ENCODE measurements at places on chromosomes 7 and 10. TPM values are rescaled to one million over a fixed set of nuclear protein-coding genes. Genes with fewer than 3 reads are reported as not detected.

The ALOX5 gene
- 8.4 TPM for total RNA-seq

The PAX4 gene
- not detected for total RNA-seq

The ARMC3 gene
- not detected for total RNA-seq

The MRLN gene
- total RNA-seq, result not detected

The GPNMB gene
- total RNA-seq, result not detected

DNA sequence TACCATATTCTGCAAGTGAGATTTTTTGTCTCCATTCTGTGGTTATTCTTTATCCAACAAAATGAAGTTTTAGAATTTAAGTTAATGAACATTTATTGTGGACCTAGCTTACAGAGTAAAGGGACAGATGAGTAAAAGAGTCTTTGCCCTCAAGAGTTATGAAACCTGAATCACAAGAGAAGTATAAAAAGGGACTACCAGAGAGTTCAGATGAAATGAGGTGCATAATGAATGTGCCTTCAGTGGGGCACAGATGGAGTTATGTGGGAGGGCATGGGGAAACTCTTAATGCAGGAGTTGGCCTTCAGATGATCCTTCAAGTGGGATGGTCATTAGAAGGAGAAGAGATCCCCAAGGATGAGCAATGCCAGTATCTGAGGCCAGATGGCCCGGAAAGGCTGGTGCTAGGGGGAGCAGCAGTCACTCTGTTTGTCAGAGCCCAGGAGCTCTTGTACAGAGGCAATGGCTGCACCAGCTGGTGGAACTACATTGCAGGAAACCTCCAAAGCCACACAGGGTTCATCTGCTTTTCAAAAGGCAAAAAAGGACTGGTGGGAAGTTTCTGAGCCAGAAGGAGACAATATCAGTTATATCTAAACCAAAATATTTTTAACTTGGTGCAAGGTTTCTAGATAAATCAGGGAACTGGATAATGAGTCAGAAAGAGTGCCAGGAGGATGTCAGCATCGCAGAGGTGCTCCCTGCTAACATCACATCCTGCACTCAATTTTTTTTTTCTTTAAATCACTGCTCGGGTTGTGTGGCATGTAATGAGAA is 162.0 kb downstream of the KLF6 start:
- DNase-seq, result no peak

DNA sequence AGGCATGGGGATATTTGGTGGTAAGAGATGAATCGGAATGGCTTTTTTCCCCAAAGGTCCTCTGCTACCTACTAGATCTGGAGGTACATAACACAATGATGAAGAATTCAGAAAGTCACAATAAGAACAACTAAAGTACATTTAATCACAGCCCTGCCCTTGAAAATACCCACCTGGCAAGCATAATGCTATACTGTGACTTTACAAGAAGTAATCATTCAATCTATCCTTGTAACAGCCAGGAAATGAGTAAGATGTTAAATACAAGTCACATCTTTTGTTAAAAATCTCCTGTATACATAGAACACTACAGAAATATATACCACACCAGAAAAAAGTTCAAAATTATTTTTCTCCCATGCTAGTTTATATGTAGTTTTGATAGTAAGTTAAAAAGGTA is 108.3 kb upstream of the ABCB5 start:
- no peak for DNase-seq

GRCh38 chr10:125160856-125161706 is 718 bp upstream of the CTBP2 start:
- DNase-seq, result peak; percentile 80

DNA sequence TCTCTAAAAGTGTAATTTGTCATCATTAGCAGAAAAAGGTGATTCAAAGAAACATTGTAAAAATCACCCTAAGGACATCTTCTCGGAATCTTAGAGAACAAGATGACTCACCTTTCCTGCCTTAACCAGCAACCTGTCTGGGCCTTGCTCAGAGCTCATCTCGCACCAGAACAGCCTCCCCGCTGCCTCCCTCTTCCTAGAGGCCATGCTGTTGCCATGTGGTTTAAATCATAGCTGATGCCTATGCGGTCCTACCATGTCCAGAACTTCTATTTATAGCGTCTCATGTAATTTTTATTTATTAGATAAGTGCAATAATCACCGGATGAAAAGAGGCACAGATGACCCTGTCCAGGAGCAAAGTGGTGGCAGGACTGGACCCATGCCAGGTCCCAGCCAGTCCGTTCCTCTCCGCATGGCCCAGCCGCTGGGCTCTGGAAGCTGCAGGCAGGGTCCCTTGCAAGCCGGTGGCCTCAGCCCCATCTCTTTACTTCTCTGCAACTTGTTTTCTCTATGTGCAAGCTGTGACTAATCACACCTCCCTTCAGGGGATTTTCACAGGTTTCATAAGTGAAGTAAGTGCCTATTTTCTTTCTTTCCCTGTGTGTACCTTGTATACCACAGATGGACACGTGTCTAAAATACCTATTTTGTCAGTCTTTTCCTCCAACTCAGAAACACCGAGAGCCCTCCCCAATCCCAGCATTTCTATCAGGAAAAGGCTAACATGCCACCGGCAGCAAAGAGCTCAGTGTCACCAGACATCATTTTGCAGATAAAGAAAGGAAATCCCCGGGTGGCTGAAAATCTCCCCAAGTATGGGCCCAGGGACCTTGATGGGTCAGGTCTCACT is 27.1 kb downstream of the KLF6 start:
- no peak for DNase-seq

DNA sequence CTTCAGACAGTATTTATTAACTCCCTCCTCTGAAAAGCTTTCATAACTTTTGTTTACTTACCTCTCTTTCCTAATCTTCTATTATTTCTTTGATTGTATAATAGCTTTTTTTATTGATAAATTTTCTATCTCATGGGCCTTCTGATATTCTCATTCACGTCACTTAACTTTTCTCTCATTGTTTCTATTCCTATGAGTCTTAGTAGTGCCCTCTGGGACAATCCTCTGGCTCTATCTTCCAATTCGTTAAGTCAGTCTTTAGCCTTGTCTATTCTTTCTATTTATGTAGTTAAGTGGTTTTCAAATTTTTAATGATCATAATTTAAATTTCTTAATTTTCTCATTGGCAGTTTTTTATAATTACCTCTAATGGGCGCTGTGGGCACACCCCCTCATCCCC is 6.4 kb upstream of the ELMO1 start:
- no peak for DNase-seq

DNA sequence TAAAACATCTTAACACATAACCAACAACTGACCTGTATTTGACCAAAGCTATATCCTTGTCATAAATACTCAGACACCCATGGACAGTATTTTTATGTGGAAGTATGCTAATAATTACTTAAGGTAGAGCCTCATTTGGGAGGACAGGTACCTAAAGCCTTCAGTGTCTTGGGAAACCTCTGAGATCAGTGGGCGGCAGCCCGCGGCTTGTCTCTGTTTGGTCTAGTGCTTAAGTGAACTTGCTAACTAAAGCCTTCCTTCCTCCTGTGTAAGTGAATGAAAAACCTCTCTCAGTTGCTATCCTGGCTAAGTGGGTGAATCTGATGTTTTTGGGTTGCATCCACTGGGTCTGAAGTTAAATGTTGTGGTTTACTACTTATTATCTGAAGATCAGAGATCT is 144.5 kb upstream of the AGR3 start:
- DNase-seq, result no peak

DNA sequence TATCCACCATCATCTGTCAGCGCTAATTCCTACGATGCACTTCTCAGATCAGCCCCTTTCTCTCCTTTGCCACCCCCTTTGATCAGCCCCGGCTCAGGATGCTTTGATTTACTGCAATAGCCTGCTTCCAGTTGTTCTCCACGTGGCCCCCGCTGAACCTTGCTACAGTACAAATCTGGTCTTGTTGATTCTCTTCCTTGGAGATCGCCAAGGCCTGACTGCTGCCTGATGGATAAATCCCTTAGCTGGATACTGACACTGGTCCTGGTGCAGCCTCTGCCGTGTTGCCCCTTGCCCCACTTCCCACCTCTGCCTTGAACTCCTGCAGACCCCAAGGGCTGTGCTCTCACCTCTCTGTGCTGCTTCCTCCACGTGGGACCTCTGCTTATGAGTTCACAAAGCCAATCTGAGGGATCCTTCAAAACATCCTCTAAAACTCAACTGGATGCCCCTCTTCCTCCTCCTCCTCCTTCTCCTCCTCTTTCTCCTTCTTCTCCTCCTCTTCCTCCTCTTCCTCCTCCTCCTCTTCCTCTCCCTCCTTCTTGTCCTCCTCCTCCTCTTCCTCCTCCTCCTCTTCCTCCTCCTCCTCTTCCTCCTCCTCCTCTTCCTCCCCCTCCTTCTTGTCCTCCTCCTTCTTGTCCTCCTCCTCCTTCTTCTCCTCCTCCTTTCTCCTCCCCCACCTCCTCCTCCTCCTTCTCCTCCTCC is 15.3 kb downstream of the PLXNA4 start:
- DNase-seq, result no peak

GRCh38 chr10:134247-135131 is 766 bp upstream of the ZMYND11 start:
- DNase-seq, result peak; percentile 58

DNA sequence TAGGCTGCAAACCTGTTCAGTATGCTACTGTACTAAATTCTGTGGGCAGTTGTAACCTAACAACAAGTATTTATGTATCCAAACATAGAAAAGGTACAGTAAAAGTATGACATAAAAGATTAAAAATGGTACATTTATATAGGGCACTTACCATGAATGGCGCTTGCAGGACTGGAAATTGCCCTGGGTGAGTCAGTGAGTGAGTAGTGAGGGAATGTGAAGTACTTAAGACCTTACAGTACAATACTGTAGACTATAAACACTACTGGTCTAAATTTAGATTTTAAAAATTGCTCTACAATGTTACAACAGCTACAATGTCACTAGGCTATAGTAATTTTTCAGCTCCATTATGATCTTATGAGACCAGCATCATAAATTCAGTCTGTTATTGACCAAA is 146.0 kb upstream of the GNAI1 start:
- DNase-seq, result no peak

GRCh38 chr7:94561841-94562514 is 52.4 kb downstream of the CASD1 start:
- no peak for DNase-seq

GRCh38 chr7:116180302-116180701 is 30.0 kb upstream of the TES start:
- DNase-seq, result no peak

DNA sequence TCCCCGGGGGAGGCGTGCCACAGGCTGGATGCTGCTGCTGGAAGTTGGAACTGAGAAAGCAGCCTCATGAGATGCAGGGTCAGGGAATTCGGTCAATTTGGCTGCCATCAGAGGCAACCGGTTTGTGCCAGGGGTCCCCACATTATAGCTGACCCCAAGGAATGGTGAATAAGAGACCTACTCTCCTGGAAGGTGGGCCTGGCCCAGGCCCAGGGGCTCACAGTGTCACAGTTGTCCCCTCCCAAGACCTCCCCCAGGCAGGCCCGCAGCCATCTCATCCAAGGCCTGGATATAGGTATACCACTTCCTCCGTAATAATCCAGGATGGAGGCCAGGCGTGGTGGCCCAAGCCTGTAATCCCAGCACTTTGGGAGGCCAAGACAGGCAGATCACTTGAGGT is 114.6 kb downstream of the NPTX2 start:
- DNase-seq, result no peak

DNA sequence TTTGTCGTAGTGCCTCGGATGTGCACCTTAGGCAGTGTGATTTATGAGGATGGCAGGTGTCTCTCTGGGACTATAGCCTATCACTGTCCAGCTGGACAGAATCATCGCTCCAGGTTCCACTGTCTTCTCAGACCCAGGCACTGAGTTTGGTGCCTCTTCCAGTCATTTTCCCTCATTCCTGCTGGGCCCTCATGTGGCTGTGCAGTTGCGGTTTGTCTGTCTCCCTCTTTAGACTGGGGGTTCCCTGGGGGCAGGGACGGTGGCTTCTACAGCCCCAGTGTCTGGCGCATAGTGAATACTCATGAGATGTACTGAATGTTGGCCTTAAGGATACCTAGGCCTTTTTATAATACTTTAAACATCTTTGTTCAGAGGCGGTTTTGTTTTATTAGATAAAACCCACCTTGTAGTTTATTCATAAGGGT is 28.9 kb downstream of the CCM2 start:
- no peak for DNase-seq

DNA sequence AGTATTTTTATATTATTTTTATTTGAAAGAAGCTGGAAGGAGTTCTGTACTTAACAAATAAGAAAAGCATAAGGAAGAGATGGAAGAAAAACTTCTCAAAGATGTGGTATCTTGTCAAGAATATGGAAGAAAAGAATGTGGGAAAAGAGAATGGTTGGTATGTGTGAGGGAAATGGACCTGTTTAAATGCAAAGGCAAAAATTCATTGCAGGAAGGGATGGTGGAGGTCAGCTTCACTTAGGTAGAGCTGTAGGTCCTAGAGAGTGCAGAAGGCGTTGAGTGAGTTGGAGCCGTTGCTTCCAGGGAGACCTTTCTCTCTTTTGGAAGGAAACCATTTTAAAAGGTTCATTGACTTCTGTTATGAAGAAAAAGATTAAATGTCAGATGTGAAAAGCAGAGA is 107.3 kb downstream of the EXOC4 start:
- no peak for DNase-seq
